ENCODE measurements at places on chromosomes 16 and 17. TPM values are rescaled to one million over a fixed set of nuclear protein-coding genes. Genes with fewer than 3 reads are reported as not detected.

DNA sequence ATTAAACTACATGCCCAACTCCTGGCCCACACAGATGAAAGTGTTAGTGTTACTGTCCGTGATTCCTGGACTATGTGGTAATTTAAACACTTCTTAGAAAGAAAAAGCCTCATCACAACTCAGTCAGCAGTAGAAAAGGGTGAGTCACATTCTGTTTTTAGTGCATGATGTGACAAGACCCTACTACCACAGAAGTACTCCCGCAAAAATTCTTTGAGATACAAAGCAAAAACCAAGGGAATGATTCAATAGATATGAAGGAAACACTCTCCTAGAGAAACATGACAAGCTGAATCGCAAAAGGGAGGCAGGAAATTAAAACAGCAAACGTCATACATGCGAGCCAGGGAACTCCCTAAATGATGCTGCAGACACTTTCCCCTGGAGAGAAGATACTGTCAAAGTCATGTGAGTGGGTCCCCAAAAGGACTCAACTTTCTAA, 14.4 kb downstream of the SNN start:
- ATAC-seq: peak; percentile 43

- no peak for ATAC-seq
These were observed 37.9 kb downstream of the COTL1 start for GRCh38 chr16:84579936-84580335.

DNA sequence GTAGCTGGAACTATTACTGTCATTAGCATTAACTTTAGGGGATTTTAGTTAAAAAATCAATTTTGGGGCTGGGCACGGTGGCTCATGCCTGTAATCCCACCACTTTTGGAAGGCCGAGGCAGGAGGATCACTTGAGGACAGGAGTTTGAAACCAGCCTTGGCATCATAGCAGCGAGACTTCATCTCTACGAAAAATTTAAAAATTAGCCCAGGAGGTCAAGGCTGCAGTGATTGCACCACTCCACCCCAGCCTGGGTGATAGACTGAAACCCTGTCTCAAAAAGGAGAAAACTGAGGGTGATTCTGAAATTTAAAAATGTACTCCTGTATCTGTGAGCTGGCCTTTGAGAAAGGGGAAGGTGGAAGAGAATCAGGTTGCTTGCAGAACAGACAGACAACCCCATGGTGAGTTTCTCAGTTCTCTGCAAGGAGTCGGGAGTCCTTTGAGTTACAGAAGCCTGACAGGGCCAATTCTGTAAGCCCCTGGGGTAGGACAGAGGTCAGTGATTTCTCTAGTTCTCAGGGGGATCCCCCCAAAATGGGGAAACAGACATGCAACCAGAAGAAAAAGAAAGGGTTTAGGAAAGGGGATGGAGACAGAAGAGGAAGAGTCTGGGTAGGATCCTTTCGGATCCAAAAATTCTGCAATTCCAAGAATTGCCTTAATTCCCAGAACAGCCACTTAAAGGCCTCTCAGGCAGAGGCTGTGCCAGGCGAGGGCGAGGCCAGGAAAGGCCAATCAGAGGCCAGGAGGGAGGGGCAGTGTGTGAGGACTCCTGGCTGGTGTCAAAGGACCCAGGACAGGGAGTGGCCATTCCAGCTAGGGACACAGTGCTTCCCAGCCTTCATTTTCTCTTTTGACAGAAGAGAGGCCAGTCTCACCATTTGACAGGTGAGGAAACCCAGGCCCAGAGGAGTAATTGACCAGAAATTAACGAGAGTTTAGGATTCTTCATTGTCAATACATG, 6.7 kb downstream of the NUPR1 start:
- ATAC-seq: peak; percentile 94

- ATAC-seq: no peak
These were observed 80.7 kb downstream of the MPRIP start for GRCh38 chr17:17122781-17123483.

The LLGL2 gene
- total RNA-seq: 7.9 TPM

DNA sequence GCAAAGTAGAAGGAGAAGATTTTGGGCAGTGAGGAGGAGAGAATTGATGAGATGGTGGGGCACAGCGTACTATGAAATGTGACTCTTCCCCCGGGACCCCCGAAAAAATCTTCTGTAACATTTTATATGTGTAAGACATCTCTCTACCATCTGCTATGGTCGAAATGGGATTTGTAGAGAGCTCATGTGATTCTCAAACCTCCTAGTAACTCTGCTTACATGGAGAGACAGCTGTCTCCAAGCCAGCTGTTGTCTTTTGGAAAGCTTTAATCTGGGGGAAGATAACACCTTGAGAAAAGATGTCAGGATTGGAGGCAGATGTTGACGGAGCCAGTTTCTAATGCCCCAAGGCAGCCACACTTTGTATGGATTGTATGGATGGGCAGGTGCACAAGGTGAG, 94.1 kb downstream of the PRKCB start:
- ATAC-seq: no peak

GRCh38 chr17:21199856-21200255, 14.1 kb downstream of the TMEM11 start:
- ATAC-seq: no peak

The PLK1 gene
- 3.3 TPM for total RNA-seq

The BAIAP3 gene
- total RNA-seq: 3.1 TPM

Data from gastroesophageal sphincter (tissue), 4 donors.